Esophagus muscularis mucosa (tissue), 4 donors: ENCODE measurements at places on chromosomes 3 and 15. TPM values are rescaled to one million over a fixed set of nuclear protein-coding genes. Genes with fewer than 3 reads are reported as not detected.

Gene SAMMSON
- total RNA-seq = 1.5 TPM

Gene GRM7
- not detected for total RNA-seq

Gene CLDN18
- total RNA-seq = 0.39 TPM

Gene KIF7
- total RNA-seq = 10.8 TPM

Gene CTXND1
- 0.33 TPM for total RNA-seq

Gene TRH
- not detected for total RNA-seq

Gene KNL1
- total RNA-seq = not detected
